ENCODE measurements at places on chromosomes 1 and 21.

GRCh38 chr1:245716561-245716960, 561.8 kb downstream of the KIF26B start:
- DNase-seq: no peak

DNA sequence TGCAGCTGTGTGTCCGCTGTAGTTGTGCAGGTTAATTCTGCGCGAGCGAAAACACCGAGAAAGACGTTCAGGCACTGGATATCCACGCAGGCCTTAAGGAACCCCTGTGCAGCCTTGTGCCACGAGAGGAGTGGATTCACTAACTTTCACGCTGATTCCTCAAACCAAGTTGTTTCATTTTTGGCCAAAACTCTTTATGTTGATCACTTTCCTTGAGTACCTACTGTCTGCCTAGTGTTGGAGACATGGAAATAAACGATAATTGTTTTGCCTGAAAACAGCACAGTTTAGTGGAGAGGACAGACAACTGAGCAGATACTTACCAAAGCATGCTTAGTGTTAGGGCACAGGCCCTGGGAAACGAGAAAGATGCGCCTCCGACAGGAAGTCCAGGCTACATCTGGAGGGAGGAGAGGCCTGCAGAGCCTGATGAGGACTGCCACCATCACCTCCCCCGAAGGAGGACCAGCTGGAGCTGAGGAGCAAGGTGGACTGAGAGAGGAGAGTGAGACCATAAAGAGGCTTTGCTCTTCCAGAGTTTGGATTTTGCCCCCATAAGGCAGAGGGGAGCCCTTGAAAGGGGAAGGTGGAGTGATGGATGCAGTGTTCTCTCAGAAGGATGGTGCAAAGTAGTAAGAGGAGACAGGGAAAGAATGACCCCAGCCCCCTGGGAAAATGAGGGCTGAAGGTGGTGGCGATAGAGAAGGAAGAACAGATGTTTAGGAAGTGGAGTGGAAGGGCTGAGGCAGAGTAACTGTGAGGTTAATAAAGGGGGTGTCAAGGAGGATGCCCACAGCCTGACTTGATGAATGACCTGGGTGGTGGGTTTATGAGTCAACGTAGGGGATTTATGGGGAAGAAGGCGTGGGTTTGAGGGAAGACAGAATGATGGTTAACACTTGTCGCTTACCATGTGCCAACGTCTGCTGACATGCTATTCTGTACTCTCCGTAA, 956 bp upstream of the SCAF4 start:
- no peak for DNase-seq

DNA sequence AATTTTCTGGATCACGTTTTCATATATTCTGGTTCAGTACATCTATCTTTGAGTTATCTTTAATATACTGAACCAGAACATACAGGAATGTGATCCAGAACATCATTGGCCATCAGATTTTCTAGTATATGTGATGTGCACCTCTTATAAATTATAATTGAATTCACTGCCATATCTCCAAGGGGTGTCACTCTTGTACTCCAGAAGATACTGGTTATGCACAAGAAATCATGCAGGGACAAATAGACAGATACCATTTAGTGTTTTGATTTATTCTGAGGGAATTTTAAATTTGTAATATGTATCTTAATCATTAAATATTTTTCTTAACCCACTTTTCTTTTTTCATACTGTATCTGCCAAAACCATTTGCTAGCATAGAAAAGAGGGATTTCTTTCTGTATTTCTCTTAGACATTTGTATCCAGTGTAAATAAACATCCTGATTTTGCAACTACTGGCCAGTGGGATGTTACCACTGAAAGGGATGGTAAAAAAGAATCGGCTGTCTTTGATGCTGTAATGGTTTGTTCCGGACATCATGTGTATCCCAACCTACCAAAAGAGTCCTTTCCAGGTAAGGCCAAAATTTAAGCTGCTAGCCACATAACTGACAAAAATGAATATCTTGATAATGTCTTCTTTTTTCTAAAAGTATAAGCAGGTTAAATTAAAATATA, 16.7 kb downstream of the FMO3 start:
- no peak for DNase-seq

DNA sequence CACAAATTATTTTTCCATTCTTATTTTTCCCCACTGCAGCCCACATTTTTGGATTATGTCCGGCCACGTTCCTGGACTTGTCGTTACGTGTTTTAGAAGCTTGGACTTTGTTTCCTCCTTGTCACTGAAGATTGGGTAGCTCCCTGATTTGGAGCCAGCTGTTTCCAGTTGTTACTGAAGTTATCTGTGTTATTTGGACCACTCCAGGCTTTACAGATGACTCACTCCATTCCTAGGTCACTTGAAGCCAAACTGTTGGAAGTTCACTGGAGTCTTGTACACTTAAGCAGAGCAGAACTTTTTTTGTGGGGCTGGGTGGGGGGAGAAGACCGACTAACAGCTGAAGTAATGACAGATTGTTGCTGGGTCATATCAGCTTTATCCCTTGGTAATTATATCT, 12.2 kb upstream of the AXDND1 start:
- DNase-seq: no peak

- DNase-seq: no peak
Measured at GRCh38 chr1:38740487-38740886, 119.1 kb downstream of the RRAGC start.

GRCh38 chr21:40015818-40016217, 148.6 kb downstream of the PCP4 start:
- DNase-seq: no peak

DNA sequence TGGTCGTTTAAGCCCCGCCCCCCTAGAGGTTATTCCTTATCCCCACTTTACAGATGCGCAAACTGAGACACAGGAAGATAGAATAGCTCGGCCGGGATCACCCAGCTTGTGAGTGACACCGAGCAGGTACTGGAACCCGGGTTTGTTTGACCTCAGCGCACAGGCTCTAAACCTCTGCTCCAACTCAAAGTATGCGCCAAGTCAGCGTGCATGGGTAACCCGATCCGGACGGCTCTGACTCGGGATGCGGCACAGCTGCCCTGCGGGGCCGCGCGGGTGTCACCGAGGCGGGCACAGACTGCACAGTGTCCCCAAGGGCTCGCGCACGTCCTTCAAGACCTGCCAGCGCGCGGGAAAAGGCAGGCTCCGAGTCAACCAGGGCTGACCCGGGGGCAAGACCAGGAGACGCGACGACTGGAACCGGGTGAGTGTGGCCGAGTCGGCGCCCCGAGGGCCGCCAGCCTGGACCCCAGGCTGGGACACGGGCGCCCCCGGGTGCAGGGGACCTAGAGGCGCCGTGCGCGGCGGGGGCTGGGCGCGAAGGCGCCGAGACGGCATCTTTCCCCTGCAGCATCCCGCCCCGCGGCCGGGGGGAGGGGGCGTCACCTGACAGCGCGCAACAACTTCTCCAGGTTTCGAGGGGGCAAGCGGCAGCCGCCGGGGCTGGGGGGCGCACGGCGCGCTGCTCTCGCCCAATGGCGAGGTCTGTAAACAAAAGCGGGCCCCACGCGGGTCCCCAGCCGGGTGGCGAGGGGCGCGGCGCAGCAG, 101.9 kb upstream of the SOD1 start:
- DNase-seq: no peak

DNA sequence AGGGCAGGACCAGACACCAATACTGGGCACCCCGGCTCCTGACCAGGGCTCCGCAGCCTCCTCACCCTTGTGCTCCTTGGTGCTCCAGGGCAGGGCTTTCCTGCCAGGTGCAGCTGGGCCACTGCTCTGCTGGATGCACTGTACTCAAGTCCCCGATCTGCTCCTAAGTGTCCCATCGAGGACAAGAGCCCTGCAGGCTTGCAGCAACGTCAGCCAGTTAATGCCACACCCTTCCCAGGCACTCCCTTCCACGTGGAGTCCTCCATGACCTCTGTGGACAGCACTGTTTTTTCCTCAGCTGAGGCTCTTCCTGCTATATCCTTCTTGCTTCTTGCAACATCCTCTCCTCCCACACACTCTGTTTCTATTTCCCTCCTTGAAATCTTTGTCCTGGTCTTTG, 94.0 kb upstream of the NGF start:
- no peak for DNase-seq

DNA sequence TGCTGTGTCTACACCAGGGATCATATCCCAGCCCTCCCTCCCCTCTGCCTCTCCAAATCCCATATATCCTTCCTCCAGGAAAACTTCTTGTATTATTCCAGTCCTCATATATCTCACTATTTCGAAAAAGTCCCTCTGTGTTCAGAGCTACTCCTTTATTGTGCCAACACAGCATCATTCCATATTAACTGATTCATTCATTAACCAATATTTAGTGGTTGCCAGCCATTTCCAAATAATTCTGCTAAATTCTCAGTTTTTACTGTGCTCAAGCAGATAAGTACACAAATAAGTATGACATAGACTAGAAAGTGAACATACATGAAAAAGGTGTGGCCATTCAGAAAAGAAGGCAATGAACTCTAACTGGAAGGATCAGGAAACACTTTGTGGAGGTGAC, 241.6 kb upstream of the DUSP10 start:
- no peak for DNase-seq

- no peak for DNase-seq
Measured at GRCh38 chr21:40057331-40057730, 190.1 kb downstream of the PCP4 start.

- no peak for DNase-seq
Measured at GRCh38 chr21:37437376-37438080, 71.0 kb downstream of the DYRK1A start.

GRCh38 chr21:19011451-19011850, 607.9 kb upstream of the TMPRSS15 start:
- no peak for DNase-seq

DNA sequence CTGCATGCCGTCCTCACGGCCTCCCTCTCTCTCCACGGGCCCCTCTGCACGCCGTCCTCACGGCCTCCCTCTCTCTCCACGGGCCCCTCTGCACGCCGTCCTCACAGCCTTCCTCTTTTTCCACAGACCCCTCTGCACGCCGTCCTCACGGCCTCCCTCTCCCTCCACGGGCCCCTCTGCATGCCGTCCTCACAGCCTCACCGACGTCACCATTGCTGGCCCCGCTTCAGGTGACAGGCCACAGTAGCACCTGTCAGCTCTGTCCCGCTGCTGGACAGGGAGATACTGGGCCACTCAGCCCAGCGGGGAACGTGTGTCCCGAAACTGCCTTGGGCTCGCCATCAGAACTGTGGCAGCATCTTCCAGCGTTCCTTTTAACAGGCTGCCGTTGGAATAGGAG, 82.8 kb upstream of the COL6A1 start:
- DNase-seq: no peak

Measured in stimulated activated CD4-positive, alpha-beta T cell treated with anti-CD3 and anti-CD28 coated beads, Interleukin-1b, Interleukin-23, amount 100 ng/mL, for 48 hours (primary cell).